WTC11 (cell line): ENCODE measurements at places on chromosomes 7 and 10.
A peak's percentile ranks its signal among the peaks of the same experiment; 100 is the strongest.

- no peak for DNase-seq
Measured at GRCh38 chr10:108684431-108684830, 1238.9 kb downstream of the XPNPEP1 start.

GRCh38 chr10:119670717-119671116 is 19.5 kb downstream of the BAG3 start:
- DNase-seq = no peak

GRCh38 chr10:35447693-35448407 is 111.5 kb downstream of the CCNY start:
- DNase-seq = peak; percentile 35

DNA sequence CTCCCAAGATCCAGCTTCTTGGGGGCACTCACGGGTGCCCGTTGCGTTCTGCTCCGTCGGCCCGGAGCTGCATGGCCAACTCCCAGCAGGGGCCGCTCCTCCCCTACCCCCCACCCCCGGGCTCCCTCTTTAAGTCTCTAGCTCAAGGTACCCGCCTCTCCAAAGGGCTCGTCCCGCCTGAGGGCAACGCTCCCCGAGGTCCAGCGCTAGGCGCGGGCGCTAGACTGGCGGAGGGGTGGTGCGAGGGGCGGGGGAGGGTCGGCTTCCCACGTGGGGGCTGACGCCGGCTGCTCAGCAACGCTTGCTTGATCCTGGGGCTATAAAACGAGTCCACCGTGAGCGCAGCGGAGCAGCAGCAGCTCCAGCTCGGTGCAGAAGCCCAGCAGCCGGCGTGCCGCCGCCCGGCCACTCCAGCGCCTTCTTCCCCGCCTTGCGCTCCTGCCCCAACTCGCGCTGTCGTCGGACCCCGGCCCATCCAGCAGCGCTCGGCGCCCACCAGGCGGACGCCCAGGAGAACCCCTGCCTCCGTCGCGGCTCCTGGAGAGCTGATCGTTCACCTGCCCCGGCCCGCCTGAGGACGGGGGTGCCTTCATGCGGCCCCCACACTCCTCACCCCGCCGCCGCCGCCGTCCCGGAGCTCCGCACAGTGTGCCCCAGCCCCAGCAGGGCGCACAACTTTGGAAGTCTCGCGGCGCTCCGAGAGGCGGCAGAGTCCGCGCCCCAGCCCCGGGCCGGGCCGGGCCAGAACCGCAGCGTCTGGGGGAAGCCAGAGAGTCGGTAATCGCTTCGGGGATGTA is at the start of gene ADRA2A:
TSS of gene ADRA2A (plus strand) at position 348 of the 797 bp plus-strand sequence. CDS start 968 bp downstream, outside the sequence.
- DNase-seq = peak; percentile 73

DNA sequence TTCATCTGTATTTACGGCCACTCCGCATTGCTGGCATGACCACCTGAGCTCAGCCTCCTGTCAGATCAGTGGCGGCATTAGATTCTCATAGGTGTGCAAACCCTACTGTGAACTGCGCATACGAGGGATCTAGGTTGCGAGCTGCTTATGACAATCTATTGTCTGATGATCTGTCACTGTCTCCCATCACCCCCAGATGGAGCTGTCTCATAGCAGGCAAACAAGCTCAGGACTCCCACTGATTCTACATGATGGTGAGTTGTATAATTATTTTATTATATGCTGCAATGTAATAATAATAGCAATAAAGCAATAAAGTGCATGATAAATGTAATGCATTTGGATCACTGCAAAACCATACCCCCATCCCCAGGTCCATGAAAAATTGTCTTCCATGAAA is 1172.9 kb upstream of the AUTS2 start:
- no peak for DNase-seq

GRCh38 chr7:47087866-47088265 is 494.0 kb downstream of the TNS3 start:
- no peak for DNase-seq
